ENCODE measurements at places on chromosomes 2 and 18.

- no peak for DNase-seq
Observed at GRCh38 chr18:37280701-37281393, 284.8 kb downstream of the CELF4 start.

DNA sequence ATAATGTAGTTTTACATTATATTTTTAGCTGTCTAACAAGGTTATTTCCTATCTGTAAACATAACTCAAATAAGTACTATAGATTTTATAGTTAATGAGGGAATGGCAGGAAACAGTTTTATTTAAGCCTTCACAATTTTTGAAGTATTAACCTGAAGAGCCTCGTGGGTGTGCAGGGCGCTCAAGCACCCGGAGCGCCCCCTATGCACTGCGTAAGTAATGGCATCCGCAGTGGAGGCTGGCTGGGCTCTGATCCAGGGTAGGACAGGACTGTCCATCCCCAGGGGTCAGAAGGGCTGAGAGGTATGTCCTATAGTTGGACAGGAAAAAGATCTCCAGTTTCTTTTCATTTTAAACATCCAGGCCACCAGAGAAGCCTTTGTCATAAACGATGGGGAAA, 8.2 kb upstream of the GBX2 start:
- DNase-seq, result no peak

- no peak for DNase-seq
Observed at GRCh38 chr2:108615480-108616090, 81.3 kb downstream of the LIMS1 start.

DNA sequence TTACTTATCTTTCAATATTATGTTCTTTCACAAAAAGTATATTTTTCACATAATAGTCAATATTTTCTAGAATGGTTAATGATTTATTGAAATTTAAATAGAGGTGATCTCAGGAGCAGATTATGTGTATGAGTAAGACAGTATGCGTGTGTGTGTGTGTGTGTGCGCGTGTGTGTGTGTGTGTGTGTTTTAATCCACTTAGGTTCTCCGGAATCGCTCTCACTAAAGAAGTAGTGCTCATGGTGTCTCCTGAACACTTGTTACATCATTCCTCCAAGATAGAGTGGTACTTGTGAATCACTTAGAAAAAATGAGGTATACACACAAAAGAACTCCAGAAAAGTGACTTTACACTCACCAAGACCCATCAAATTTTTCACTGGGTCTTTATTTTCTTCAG, 91.0 kb upstream of the KCNH7 start:
- DNase-seq, result no peak

DNA sequence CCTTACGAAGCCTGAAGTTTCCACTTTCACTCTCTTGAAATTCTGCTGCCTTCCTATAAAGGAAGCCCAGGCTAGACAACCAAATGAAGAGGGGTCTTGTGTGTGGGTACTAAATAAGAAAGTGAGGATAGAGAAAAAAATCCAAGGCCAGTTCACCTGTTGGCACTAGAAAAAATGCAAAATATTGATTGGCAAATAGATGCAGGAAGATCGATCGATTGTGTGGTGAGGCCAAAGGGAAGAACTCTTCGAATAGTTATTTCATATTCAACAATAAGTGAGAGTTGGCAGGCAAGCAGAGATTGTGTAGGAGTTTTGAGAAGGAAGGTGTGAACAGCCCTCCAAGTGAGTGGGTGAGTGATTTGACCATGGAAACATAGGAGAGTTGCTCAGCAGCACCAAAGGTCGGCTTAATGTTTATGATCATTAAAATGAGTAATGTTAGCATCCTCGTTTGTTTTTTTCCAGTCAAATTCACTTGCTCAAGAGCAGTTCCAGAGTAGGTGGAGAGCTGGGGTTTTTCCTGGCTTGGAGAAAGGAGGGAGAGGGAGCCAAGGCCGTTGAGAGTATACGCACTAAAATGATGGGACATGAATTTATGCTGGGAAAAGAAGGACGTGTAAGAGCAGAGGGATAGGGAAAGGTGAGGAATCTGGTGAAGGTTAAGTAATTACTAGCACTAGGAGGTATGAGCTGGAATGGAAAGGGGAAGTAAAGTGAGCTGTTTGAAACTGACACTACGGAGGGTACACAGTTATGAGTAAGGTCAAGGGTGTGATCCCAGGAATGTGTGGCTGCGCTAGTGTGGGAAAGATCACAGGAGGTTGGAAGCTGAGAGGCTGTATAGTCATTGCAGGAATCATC, 1.1 kb upstream of the NAPG start:
- DNase-seq, result no peak

DNA sequence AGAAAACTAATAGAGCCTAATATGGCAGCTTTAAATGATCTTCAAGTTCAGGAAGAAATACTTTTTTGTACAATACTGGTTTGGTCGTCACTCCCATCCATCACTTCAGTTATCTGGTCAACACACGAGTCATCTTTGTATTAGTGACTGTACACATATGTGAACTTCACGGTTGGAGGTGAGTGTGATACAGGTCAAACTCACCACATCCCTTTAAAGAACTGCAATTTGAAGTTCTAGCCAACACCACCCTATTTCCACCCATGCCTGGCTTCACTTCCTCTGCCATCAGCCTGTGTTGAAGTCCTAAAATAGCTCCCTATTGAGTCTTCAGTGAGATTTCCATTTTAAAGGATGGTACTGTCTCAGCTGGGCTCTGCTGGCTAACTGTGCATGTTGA, 361.9 kb downstream of the TXNL1 start:
- no peak for DNase-seq

DNA sequence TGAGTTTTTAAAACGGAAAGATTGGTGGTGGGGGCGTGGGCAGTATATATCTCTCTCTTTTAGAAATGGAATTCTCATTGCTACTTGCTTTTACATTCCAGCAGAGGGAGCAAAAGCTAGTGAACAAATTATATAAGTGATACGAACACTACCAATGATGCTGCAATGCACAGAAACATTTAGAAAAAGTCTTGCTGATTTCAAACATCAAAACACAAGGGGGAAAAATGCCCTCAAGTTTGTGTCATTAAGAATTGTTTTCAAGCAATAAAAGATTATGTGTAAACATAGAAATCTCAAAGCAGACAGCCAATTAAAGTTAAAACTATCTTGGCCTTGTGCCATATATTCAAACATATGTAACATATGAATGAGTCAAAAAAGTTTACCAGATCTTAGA, 296.3 kb upstream of the KCNJ3 start:
- DNase-seq, result peak; percentile 38

DNA sequence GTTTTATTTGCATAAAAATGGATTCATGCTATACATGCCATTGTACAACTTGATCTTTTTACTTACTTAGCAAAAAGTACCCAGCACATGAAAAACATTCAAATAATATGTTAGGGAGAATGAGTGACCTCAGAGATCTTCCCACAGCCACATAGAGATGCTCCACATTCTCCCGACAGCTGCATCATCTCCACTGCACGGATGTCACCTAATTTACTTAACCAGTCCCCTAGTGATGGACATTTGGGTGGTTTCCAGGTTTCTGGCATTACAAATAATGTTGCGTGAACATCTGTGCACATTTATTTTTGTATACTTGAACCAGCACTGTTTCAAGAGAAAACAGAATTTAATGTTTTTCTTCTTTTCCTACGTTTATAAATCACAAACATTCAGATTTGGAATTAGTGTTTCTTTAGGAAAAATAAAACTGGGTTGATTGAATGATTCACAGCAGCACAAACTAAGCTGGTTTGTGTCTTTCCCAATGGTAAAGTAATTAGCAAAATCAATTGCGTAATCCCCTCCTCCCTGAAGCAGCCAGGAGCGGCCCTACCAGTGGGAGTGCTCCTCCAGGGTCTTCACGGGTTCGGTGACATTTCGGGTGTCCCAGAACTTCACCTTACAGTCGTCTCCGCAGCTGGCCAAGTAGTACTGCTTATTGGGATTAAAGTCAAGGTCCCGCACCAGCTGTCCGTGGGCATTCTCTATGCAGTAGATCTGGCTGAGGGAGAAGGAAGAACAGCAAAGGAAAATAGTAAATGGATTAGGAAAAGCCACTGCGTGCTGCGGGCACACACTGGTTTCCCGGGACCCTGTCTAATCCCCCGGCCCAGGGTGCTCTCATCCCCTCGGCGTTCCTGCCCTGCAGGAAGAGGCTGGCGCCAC, 183.9 kb downstream of the EIPR1 start:
- DNase-seq, result no peak

DNA sequence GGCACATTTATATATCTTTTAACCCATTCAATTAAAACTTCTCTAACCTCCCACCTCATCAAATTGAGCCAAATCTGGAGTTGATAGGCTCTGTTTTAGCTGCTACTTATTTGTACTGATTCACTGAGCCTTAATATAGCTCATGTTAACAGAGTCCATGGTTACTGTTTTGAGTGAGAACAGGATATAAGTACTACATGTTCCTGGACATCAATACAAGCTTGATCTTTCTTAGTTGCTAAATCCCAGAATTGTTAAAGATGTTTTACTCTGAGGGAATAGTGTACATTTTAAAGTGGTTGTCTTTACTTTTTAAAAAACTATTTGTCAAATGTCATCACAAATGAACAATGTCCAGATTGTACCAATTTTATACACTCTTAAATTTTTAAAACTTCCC, 157.7 kb downstream of the RPRM start:
- DNase-seq, result no peak

GRCh38 chr2:30192314-30192713, 39.0 kb upstream of the LBH start:
- DNase-seq, result no peak

DNA sequence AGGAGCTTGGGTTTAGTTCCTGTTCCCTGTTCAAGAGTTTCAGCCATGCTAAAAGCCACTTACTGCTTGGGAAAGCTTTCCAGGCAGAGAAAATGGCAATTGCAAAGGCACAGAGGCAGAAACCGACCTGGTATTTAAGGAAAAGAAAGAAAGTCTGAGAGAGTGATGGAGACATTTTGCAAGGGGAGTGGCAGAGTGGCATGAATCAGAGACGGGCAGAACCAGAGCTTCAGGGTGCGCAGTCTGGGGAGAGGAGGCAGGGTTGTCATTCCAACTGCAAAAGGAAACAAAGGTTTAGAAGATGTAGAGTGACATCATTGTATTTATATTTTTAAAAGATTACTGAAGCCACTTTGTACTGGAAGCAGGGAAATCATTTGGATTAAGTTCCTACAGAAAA, 14.9 kb upstream of the GNAL start:
- no peak for DNase-seq

DNA sequence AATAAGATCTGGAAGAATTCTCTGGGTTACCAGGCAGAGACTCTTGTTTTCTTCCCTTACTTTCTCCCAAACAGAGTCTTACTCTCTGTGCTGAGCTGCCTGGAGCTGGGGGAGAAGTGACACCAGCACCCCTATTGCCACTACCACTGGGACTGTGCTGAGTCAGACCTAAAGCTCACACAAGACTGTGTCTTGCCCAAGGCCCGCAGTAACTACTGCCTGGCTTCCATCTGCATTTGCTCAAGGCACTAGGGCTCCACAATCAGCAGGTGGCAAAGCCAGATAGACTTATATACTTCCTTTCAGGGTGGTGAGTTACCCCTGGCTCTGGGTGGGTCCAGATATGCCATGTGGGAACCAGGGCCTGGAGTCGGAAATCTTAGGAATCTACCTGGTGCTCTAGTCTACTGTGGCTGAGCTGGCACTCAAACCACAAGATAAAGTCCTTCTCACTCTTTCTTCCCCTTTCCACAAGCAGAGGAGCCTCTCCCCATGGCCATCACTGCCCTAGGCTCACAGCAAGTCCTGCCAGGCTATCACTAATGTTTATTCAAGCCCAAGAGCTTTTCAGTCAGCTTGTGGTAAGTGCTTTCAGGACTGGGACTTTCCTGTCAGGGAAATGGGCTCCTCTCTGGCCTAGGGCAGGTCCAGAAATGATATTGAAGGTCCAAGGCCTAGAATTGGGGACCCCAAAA, 27.6 kb upstream of the SERPINB2 start:
- no peak for DNase-seq

- DNase-seq, result no peak
Observed at GRCh38 chr2:11562476-11562875, 28.6 kb downstream of the GREB1 start.

GRCh38 chr2:201057715-201058248, 13.7 kb downstream of the HYCC2 start:
- no peak for DNase-seq

DNA sequence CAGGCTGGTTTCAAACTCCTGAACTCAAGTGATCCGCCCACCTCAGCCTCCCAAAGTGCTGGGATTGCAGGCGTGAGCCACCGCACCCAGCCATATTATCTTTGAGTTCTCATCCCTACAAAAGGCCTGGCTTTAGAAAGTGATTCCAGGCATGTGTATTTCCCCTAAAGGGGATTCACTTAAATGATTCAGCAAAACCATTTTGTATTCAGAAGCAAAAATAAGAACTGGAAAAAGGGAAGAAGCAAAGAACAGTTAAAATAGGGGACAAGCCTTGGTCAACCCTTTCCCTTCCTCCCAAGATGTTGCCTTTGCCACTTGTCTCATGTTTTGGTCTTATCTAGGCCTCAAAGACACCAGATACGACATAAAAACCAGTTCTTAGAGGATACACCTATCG, 10.5 kb downstream of the TM4SF20 start:
- DNase-seq, result no peak

DNA sequence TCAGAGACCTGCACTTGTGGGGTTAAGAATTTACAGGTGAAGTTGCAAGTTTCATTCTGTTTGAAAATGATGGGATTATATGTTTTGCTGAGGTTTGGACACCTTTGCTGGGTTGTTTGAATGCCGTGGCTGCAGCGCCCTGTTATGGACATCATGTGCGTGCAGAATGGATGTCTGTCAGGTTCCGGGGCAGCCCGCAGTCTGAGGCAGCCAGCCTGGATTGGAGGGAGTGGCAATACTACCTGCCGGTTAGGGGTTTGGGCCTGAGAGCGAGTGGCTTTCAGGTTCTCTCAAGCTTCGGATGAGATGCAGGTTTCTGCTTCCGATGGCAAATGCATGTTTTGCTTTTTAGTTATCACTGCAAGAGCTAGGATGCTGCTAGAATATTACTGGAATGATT, 1.1 kb downstream of the CASP8 start:
- no peak for DNase-seq

DNA sequence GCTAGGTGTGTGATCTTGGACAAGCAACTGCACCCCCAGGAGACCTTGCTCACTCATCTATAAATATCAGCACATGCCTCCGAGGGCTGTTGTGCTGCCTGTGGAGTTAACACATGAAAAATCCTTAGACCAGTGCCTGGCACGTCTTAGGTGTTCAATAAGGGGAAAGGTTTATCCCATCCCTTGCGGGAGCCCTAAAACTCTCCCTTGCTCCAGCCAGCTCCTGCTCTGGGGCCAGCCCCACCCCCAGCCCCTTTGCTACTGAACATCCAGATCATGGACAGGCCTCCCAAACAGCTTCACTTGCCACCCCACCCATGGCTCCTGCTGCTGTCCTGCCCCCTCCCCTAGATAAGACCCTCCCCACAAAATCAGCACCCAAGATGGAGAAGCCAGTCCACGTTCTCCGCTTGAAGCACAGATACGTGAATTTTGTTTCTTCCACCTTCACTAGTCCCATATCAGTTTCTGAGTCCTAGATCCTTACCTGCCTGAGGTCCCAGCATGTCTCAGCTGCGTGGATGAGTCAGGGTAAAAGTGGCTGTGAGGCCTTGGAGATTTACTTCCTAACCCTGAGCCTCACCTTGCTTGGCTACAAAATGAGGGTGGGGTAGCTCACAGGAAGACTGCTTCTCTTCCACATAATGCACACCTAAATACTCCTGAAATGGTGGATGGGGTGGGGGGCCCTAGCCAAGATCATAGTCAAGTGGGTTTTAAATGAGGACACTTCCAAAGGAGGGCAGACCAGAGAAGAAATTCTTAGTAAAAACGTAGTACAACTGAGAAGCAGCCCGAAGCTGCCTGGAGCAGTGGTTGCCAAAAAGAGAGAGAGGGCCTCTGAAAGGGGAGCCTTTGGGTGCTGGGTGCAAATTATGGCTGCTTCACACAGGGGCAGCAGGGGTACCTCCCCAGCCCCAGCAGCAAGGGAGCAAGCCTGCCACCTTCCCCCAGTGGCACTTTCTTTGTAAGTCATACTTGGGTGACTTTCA, 40.4 kb downstream of the C1QL2 start:
- DNase-seq, result no peak

Data from kidney capillary endothelial cell (primary cell).